Keratinocyte (primary cell): ENCODE measurements at places on chromosomes 2 and 18. TPM values are rescaled to one million over a fixed set of nuclear protein-coding genes. Genes with fewer than 3 reads are reported as not detected.

GRCh38 chr2:70536517-70537055 is 17.0 kb downstream of the TGFA start:
- DNase-seq: no peak

GRCh38 chr18:1408376-1408775 is 503.7 kb downstream of the ADCYAP1 start:
- no peak for DNase-seq

GRCh38 chr18:68822926-68823325 is 25.0 kb downstream of the CCDC102B start:
- no peak for DNase-seq

GRCh38 chr2:165149439-165149838 is 54.4 kb downstream of the SCN3A start:
- no peak for DNase-seq

- no peak for DNase-seq
Observed at GRCh38 chr18:48605408-48605845, 66.6 kb downstream of the CTIF start.

DNA sequence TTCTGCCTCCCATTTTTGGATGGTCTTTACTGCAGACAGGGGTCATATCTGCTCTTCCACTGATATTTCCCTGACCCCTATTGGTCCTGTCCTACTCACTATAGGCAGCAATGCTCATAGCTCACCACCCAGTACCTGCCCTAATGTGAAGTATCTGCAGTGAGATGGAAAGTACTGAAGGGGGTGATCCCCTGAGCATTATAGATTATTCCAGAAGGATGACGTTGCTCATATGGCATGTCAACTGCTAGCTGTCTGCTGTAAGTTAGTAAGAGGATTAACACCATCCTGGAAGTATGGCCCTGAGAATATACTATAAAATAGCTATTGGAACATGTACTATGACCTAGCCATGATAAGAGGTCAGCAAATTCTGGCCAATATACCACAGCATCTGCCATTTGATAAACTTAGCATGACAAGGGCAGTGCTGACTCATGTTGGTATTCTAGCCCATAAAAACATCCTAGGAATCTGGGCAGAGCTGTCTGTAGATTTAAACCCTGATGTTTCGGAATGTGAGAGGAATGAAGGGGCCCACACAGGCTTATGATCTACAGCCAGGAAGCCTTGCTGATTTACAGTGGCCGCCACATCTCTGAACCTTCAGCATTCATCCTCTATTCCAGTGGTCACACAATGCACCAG is 451.4 kb downstream of the TNS1 start:
- no peak for DNase-seq

The ALLC gene
- not detected in 3 replicates for polyA plus RNA-seq

The SERPINB4 gene
- 0.52 to 4.7 TPM (median 2.4 TPM) in 3 replicates for polyA plus RNA-seq

The LIMS2 gene
- not detected in 3 replicates for polyA plus RNA-seq
